ENCODE measurements at places on chromosomes 5 and 9. TPM values are rescaled to one million over a fixed set of nuclear protein-coding genes. Genes with fewer than 3 reads are reported as not detected.

The IL9 gene
- not detected for total RNA-seq

DNA sequence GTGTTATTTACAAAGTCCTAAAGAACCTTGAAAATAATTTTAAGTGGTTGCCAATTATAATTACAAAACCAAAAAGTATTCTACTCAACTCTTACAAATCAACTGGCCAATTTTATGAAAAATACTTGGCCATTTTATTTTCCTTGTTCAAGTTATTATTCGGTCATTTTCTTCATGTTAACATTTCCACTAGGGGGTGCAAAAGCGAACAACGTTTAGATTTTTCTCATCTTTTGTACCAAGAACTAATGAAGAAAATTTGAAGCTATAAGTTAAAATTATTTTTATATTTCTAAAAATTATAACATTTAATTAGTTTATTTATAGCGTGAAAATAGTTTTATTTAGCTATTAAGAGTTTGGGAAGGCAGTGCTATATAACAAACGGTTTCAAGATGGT is 1453.3 kb downstream of the MAT2B start:
- no peak for DNase-seq

DNA sequence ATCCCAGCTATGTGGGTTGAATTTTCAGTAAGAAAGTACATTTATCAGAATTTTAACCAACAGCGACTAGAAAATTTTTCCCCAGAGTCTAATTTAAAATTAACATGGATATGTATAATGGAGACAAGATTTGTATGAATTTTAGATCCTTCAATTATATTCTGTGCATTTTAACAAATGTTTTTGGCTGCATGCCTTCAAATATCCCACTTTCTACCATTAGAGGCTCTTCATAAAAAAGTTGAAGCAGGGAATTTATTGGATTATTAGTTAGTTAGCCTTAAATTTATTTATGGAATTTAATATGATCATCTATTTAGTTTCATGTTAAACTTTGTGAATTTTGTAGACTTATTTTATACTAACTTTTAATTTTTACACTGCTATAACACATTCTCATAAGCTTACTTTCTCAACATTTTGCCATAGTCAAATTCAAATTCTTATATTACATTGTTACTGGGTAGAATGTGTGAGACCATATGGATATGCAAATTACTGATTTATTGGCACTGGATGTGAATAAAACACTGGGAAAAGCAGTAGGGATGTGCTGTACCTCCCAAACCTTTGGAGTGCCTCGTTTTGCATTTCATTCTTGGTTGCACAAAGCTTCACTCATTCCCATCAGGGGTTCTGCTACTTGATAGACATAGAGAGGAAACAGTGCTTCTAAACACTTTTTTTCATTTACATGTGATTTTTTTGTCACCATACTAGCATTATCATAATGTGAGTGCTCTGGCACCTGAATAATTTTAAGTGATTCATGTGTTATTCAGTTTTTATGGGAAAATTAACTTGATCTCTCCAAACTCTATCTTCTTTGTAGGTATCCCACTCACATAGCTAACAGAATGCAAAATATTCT is 491.8 kb upstream of the COX7C start:
- DNase-seq, result no peak

DNA sequence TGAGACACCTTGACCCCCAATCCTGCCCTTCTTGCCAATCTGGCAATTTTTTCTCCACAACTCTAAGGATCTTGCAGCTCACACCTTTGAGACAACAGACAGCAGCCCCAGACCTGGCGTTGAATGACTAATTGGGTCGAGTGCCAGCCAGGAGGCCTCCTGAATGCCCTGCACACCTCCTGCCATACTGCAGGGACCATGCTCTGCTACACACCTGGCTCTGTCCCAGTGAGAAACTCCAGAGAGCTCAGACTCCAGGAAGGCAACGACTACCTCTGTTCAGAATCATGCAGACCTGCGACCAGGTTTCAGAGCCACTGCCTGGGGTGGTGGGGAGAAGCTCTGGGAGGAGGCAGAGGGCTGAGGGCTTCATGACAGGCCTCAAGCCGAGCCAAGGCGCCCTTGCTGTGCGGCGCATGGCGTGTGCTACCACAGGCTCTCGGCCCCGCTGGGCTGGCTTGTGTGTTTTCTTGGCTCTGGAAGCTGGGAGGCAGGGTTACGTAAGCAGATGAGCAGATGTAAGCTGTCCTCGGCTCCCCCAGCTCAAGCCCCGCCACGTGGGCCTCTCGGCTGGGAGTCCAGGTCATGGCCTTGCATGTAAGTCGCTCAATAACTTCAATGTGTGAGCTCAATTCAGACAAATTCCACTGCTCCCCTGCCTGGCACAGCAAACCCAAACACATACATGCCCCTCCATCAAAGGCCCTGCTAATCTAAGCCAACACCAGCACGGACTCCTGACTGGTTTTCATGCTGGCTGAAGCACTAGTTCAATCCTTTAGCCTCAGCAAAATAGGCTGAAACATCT is 27.5 kb downstream of the B4GALT1 start:
- DNase-seq, result peak; percentile 84

GRCh38 chr9:34446468-34446891 is 11.9 kb downstream of the FAM219A start:
- DNase-seq, result no peak

GRCh38 chr9:132125944-132126679 is 35.7 kb upstream of the NTNG2 start:
- DNase-seq, result no peak

DNA sequence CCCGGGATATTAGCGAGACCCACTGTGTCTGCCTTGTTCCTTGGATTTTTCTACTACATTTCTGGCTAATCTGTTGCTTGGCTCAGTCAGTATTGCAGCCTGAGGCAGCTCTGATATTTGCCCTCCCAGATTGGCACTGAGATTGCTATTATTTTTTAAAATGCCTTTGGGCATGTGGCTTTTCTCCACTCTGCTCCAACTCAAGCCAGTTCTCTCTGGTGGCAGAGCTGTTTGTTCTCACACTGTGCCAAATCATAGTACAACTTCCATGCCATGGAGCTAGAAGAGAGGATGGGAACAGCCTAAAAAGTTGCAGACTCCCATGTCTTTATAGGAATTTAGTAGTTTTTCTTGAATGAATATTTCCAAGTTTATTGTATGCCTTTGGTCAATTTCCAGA is 155.9 kb upstream of the ATP10B start:
- no peak for DNase-seq

DNA sequence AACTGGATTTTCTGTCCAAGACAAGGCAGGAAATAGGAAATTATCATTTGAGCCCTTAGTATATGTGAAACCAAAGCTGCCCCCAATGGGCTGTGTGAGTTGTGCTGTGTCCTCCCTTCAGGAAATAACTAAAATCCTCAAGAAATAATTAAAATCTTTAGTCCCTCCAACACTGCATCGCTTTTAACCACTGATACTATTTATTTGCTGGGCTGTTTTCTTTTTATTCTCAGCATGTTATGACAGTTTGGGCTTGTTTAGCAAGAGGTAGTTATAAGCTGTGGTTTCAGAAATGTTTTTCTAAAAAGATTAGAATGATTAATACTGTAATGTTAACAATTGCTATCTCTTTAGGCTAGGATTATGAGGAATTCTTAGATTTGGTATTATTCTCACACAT is 187.0 kb upstream of the KCNN2 start:
- no peak for DNase-seq

The GHR gene
- 5.7 TPM for total RNA-seq

GRCh38 chr5:154544646-154545045 is 66.6 kb upstream of the HAND1 start:
- no peak for DNase-seq

The IL7R gene
- total RNA-seq, result 144 TPM

Measured in left lung (tissue), 14 donors.